ENCODE measurements at places on chromosomes 12 and 14. TPM values are rescaled to one million over a fixed set of nuclear protein-coding genes. Genes with fewer than 3 reads are reported as not detected.

NELL2 gene
- 1.2 TPM for total RNA-seq

CPNE6 gene
- total RNA-seq = 0.71 TPM

KRT6B gene
- total RNA-seq = not detected

- no peak overlapping the region for H3K27ac ChIP-seq
- H3K4me3 ChIP-seq = no peak overlapping the region
- no peaks in the 10 kb centered on the region for H3K36me3 ChIP-seq
- H3K4me1 ChIP-seq = no peaks in the 10 kb centered on the region
Observed at GRCh38 chr12:107490010-107490409, 195.6 kb upstream of the PWP1 start.

DNA sequence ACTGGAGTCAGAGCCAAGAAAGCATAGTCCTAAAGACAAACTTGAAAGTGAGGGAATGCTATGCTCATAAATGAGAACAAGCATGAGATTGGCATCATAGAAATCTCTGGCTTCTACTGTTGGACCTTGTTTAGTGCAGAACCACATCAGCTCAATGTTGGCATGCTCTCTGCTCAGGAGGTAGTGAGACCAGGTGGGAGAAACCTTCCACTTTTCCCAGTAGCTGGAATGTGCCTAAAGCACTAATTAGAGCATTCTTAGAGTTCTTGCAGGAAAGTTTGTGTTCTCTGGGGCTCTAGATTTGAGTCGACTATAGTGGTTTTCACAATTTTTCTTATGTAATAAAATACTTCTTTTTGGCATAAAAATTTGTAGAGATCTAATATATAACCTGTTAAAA lies 159.7 kb upstream of the PRICKLE1 start:
- no peak overlapping the region for H3K4me3 ChIP-seq
- H3K27ac ChIP-seq = no peak overlapping the region
- no peak for DNase-seq
- H3K27me3 ChIP-seq = no peaks in the 10 kb centered on the region
- peaks cover 2% of the 10 kb centered on the region for H3K4me1 ChIP-seq

- H3K4me3 ChIP-seq = no peak overlapping the region
- no peak overlapping the region for H3K27ac ChIP-seq
- H3K4me1 ChIP-seq = no peaks in the 10 kb centered on the region
- H3K36me3 ChIP-seq = no peaks in the 10 kb centered on the region
- no peaks in the 10 kb centered on the region for H3K27me3 ChIP-seq
Observed at GRCh38 chr12:104930388-104931326, 27.4 kb downstream of the SLC41A2 start.

- no peak overlapping the region for H3K4me3 ChIP-seq
- H3K36me3 ChIP-seq = no peaks in the 10 kb centered on the region
- no peaks in the 10 kb centered on the region for H3K4me1 ChIP-seq
- H3K27ac ChIP-seq = no peak overlapping the region
- DNase-seq = no peak
Observed at GRCh38 chr14:101599234-101599885, 38.1 kb downstream of the DIO3 start.

DNA sequence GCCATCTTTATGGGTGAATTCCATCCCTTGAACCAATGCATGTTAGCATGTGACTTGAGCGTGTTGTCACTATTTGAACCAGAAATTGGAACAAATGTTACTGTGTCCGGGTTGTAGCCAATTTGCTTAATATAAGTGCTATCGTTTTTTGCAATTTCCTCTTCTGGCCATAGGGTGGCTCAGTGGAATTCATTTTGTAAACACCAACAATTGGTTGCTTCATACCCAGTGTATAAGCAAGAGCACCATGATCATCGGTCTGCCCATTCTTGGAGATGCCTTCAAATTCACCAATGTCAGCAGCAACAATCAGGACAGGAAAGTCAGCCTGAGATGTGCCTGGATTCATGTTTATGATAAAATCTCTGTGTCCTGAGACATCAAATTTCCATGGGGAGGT lies 5.0 kb upstream of the NEDD1 start:
- H3K27me3 ChIP-seq = no peaks in the 10 kb centered on the region
- no peaks in the 10 kb centered on the region for H3K4me1 ChIP-seq
- H3K27ac ChIP-seq = no peak overlapping the region
- DNase-seq = no peak
- no peaks in the 10 kb centered on the region for H3K36me3 ChIP-seq
